ENCODE measurements at places on chromosomes 12 and 14. TPM values are rescaled to one million over a fixed set of nuclear protein-coding genes. Genes with fewer than 3 reads are reported as not detected.

Gene TMEM253
- 0.19 TPM for total RNA-seq

Gene EID3
- 0.60 TPM for total RNA-seq

Gene C14orf39
- total RNA-seq: not detected

Gene SLC10A1
- not detected for total RNA-seq

Gene KRT4
- total RNA-seq: not detected

Gene RERG
- 4.5 TPM for total RNA-seq

Gene TBX3
- 27.2 TPM for total RNA-seq

Gene BDKRB2
- total RNA-seq: 0.49 TPM

Gene BRF1
- total RNA-seq: 19.8 TPM

Gene LBHD2
- total RNA-seq: not detected

All from left ventricle myocardium inferior (tissue), 1 donor.